Fibroblast of the aortic adventitia (primary cell): ENCODE measurements at places on chromosomes 1 and 21.
A peak's percentile ranks its signal among the peaks of the same experiment; 100 is the strongest.

- DNase-seq, result peak; percentile 72
Observed at GRCh38 chr1:164637461-164638375, 78.7 kb downstream of the PBX1 start.

GRCh38 chr1:21749109-21749508 lies 33.8 kb downstream of the USP48 start:
- DNase-seq, result peak; percentile 6

DNA sequence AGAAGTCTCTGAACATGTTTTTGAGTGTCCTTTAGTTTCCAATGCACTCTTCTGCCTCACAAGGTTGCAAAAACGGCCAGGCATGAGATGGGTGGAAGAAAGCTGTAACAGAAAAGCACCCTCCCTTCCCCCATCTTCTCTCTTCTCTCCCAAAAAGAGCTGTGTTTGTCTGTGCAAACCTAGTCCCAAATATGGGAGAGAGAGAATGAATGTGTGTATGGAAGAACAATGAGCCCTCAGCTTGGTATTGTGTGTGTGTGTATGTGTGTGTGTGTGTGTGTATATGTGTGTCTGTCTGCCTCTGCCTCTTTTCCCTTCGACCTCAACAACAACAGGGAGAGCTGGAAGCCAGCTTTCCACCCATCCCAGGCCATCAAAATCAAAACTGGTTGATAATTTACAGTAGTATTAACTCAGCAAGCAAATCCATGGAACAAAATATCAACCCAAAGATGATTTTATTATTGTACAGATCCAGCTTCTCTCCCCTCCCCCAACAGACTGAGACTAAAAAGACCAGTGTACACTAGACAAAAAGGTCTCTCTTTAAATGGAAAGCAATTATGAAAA lies 1.8 kb downstream of the RERE start:
- DNase-seq, result peak; percentile 50

DNA sequence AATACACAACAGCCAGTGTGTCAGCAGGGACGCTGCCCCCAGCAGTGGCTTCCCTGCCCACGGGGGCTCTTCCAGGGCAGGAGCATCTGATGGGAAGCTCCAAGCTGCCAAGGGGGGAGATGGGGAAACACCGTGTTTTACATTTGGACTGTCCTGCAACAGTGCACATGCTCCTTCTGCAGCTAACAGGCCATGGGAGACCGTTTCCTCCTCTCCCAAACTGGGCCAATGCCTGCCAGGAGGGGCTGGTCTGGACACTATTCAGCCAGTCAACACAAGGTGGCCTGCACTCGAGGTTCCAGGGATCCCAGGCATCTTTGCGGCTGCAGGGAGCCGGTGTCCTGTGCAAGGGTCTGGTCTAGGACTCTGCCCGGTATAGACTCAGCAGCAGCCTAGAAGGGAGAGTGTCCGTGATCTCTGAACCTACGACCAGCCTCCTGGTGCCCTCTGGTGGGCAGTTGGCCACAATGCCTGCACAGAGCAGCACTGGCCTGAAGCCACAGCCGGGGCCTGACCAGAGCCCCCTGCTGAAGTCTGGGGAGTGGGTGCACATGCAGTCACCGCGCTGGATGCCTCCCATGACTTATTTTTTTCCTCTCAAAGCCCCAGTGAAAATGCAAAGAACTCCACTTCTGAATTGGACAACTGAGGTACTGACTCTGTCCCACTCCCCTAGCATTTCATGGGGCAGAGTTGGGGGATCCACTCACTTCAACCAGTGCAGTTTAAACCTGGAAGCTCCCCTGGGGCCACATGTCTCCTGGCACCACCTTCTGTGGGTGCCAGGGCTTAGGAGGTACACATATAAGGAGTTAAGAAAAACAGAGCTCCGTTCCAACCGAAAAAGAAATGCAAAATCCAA lies 33.3 kb downstream of the RCC2 start:
- peak; percentile 57 for DNase-seq

DNA sequence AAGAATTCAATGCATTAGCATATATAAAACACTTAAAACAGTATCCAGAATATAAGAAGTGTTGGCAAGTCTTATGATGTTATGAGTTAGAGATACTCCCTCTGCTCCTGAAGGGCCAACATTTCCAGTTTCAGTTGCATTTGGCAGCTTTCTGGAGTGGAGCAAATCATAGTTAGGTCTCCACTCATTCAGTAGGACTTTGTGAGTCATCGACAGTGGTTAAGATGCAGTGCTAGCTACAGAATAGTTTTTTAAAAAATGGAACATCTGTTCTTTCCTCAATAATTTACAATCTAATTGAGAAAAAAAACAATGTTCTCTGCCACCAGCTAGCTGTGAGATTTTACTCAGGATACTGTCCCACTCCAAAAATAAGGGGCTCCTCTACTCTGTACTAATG lies 389.1 kb downstream of the HLX start:
- DNase-seq, result peak; percentile 89

GRCh38 chr1:214022229-214022791 lies 34.5 kb downstream of the PROX1 start:
- DNase-seq, result no peak

DNA sequence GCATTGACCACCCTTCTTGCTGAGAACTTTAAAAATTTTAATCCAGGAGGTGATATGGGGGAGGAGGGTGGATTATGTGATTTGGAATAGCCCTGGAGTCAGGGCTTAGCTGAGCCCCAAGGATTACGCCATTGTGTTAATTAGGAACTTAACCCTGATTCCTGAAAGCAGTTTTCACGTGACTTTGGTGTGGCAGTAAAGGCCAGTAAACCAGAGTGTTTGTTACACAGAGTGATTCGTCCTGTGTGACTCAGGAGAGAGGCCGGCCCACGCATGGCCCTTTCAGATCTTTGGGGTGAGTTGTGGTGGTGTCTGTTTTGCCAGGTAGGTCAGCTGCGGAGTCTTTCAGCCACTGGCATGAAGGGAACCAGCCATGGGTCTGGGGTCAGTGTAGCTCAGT lies 107.6 kb downstream of the NOS1AP start:
- DNase-seq, result no peak

DNA sequence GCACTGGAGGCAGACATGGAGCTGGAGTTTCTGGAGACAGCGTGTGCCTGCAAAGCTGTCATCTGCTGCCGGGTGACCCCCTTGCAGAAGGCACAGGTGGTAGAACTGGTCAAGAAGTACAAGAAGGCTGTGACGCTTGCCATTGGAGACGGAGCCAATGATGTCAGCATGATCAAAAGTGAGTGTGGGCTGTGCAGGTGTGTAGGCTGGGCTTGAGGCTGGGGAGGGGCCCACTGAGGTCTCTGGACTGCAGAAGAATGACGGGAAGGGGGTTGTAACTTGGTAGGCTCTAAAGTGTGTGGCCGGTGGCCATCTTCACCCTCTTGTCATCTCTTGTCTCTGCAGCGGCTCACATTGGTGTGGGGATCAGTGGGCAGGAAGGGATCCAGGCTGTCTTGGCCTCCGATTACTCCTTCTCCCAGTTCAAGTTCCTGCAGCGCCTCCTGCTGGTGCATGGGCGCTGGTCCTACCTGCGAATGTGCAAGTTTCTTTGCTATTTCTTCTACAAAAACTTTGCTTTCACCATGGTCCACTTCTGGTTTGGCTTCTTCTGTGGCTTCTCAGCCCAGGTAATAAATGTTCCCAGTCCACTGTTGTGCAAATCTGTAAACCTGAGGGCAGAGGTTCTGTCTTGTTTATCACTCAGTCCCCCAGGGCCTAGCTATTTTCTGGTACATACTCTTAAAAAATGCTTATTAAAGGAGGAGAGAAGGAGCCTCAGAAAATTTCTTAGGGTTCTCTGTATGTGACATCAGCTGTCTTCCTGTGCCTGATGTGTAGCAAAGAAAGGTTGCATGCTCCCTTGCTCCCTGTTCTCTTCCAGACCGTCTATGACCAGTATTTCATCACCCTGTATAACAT lies 19.9 kb downstream of the ATP8B2 start:
- DNase-seq, result peak; percentile 55

GRCh38 chr1:66443793-66444192 lies 90.2 kb upstream of the SGIP1 start:
- no peak for DNase-seq

- DNase-seq, result no peak
Observed at GRCh38 chr1:3714284-3714741, 37.9 kb upstream of the CCDC27 start.

- peak; percentile 48 for DNase-seq
Observed at GRCh38 chr1:91884459-91885212, 1.3 kb downstream of the TGFBR3 start.

DNA sequence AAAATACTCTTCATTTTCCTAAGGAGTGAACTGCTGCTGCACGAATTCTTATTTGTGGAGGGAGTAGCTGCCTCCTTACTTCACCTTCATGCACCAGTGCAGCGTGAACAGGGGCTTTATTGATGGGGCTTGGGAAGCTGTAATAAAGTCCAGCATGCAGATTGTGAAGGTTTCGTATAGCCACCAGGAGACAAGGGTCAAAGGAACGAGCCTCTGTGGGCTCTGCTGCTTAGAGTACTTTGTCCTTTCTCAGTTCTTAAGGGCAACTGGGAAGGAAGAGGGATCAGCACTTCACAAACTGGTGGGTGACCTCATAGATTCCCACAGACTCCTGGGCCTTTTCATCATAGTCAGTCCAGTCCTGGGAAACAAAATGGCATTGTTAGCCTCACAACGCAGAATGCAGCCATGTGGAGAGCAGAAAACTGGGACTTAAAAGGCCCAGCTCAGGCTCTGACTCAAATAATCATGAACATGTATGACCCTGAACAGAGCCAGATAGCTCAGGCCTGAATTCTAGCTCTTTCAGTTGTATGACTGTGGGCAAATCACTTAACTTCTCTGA lies 6.0 kb downstream of the CZIB start:
- no peak for DNase-seq
